ENCODE measurements at places on chromosomes 5 and 9. TPM values are rescaled to one million over a fixed set of nuclear protein-coding genes. Genes with fewer than 3 reads are reported as not detected.

DNA sequence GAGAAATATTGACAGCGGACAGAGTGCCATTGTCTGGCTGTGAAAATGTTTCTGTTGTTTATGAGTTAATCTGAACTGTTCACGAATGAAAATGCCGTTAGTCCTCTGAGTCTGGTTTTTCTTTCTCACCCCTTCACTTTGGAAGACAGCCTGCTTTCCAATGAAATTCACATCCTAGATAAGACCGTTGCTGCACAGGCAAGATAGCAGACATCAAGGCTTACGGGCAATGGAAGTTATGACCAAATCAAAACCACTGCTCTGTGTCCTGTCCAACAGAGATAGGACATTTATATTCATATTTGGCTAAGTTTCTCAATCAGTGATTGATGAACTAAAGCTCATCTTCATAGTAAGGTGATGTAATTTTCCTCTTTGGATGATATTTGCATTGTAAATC, 180.0 kb upstream of the DMAC1 start:
- no peak for DNase-seq

- DNase-seq = peak; percentile 95
These were observed at the start of gene SCAI for GRCh38 chr9:125143377-125144090. TSS of gene SCAI (minus strand) at chr9:125143528. CDS start at chr9:125143437, 91 bp downstream.

- DNase-seq = no peak
These were observed at the start of gene FAM81B for GRCh38 chr5:95390812-95391492. TSS of gene FAM81B (plus strand) at chr5:95391366. CDS start at chr5:95391390, 24 bp downstream.

- no peak for DNase-seq
These were observed 838.0 kb upstream of the WWC1 start for GRCh38 chr5:167453246-167454030.

Gene PTPN3
- polyA plus RNA-seq = 51.9 TPM

- DNase-seq = no peak
These were observed 18.1 kb upstream of the SSBP2 start for GRCh38 chr5:81768935-81769452.

- DNase-seq = no peak
These were observed 34.8 kb downstream of the CAMK2A start for GRCh38 chr5:150254774-150255173.

DNA sequence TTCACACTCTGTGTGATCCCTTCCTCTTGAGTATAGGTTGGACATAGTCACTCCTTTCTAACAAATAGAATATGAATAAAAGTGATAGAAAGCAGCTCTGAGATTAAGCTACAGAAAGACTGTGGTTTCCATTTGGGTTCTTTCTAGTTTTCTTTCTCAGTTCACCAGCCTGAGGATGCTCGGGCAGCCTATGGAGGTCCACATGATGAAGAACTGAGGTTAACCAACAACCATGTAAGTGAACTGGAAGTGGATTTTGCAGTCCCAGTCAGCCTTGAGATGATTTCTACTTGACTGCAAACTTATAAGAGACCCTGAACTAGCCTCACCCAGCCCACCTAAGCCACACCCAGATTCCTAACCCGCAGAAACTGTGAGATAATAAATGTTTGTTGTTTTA, 10.1 kb upstream of the FOXE1 start:
- no peak for DNase-seq

DNA sequence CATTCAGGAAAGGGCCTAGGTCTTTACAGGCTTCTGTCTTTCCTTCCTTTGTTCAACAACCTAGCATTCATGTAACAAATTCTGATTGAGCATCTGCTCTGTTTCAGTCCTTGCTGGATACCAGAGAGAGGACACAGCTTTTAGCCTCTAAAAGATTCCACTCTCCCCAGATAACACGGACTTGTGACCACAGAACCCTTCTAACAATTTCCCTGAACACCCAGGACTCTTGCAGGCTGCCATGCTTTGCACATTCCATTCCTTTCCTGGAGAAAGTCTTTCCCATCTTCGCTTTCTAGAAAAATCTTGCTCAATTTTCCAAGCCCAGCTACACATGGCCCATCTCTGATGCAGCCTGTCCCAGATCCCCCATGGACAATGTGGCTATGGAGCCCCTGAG, 310.9 kb downstream of the ACTL7B start:
- no peak for DNase-seq

GRCh38 chr9:3736161-3736560, 210.4 kb upstream of the RFX3 start:
- no peak for DNase-seq

DNA sequence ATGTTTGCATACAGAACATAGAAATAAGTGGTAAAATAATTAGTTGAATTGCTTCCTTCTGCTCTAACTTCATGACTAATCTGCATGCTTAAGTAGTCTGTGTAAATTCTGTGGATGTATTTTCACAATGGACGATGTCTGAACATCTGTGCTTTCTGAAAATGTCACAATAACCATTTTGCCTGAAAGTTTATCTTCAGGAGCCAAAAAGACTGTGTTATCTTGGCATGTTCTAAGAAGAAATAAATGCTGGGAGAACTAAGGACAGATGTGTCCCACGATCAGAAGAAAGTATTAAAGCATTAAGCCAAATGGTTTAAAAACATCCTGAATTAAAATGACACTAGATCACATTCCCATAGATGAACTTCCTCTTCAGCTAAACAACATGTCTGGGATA, 397.6 kb downstream of the SPOCK1 start:
- DNase-seq = no peak

Gene BTNL8
- polyA plus RNA-seq = 0.54 TPM

DNA sequence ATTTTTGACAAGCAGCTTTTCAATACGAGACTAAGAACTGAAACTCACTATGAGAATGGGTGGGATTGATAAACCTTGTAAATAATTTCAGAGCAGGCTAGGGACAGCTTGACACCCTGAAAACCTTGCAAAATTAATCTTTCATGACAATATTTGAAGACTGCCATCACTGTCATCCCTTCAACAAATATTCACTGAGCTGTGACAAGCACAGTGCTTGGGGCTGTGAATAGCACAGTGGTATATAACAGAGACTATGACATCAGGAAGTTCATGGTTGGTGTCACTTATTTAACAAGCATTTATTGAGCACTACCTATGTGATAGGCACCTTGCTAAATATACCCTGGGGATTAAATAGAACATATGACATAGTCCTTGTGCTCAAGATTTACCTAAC, 741.0 kb upstream of the RIOK2 start:
- no peak for DNase-seq

- no peak for DNase-seq
These were observed 14.8 kb downstream of the RASEF start for GRCh38 chr9:83047839-83048775.

Gene DMRT3
- 1.4 TPM for polyA plus RNA-seq

DNA sequence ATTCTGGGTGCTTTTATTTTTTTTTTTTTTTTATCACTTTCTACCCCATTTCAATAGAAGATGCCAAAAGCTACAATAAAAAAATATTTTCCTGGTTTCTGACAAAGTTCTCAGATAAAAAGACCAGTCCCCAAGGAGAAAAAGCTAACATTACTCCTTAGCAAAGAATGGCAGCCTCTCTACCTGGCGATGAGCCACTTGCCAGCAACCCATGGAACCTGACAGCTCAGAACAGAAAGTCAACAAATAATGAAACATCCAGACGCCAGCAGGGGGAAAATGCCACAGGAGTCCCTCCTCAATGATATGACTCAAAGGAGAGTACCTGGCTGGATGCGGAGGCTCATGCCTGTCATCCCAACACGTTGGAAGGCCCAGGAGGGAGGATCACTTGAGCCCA, 123.2 kb downstream of the MYO10 start:
- no peak for DNase-seq

Gene ATG10
- 15.5 TPM for polyA plus RNA-seq

DNA sequence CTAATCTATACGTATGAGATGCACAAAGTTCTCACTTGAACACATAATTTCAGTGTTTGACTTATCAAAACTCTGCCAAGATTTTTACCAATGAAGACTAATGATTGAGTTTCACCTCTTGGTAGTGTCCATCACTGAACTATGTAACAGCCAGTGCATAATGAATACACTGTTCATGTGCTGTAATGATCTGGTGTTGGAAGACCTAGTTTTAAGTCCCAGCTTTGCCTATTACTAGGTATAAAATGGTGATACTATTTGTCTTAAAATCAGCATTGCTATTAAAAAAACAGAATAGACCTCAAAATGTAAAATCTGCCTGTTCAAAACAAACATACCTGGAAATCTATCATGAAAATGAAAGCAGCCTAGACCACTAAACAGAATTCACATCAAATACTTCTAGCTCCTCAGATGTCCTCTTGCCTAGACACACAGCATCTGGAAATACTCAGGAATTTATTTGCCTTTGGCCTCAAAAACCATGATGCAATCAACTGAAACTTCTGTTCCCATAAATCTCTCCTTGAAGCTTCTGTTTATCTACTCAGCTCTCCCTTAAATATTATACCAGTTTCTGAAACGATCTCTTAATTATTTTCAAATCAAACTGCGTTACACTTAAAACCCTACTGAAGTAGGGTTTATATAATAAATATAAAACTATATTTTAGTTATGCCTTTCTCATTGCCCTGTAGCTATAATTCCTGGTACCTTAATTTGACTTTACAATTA, 38.1 kb downstream of the MRPS27 start:
- DNase-seq = peak; percentile 40

Gene MOB3B
- 25.5 TPM for polyA plus RNA-seq

Gene TMEFF1
- 5.4 TPM for polyA plus RNA-seq

DNA sequence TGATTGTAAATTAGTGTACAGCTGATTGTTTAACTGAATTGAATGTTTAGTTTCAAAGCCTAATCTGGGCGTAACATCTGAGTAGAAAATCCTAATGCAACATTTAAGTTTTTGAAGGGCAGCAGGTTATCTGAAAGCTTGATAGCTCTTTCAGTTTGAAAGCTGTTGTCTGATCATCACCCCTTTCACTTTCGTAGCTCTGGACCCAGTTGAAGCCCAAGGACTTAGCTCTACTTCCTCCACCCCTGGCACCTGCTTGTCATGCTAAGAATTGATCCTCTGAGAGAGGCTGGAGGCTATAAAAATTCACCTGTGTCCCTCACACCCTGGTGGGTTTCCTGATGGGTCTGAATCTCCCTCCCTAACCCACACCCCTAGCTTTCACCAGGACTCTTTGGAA, 86.0 kb downstream of the ZFAND5 start:
- no peak for DNase-seq

GRCh38 chr5:177510567-177511053, 984 bp upstream of the DOK3 start:
- DNase-seq = no peak

DNA sequence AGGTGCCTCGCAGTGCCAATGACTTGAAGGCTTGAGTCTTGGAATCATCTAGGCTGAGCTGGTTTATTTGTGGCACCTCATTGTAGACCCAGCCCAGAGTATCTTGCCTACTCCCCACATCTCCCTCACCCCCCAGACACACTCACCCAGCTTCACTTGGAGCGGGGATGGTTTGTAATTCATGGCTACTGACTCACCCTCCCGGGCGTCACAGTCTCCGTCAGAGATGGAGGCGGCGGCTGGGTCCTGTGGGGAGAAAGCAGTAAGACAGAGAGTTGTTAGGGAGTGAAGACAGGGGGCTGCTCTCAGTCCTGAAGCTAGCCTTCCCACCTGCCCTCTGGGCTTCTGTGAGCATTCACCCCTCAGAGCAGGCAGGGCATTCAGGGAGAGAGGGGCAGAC, 29.0 kb upstream of the MYORG start:
- DNase-seq = no peak

DNA sequence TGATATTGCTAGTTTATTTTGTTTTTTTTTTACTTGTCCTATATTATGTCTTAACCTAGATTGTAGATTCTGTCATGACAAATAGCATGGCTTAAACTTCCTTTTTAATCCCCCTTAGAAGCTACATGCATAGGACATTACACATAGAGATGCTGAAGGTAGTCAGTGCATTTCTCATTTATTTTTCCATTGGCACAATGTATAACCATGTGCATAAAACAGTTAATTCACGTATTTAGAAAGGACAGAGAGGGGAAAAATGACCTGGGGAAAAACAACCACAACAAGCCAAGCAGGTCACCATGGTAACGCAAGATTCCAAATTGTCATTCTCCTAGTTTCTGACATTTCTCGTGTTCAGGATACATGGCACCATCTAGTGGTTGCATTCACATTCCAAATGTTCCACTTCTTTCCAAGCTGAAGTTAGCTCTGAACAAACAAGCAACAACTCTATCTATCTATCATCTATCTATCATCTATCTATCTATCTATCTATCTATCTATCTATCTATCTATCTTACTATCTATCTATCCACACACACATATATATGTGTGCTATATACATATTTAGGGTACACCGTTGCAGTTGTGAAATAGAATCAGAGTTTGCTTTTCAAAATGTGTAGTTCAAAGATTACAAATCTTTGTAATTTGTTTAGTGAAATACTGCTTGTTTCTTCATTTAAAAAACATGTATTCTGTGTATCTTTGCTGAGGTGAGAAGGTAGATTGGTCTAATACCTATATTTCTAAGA, 487.2 kb upstream of the ST8SIA4 start:
- peak; percentile 27 for DNase-seq

Gene IFNK
- polyA plus RNA-seq = not detected

DNA sequence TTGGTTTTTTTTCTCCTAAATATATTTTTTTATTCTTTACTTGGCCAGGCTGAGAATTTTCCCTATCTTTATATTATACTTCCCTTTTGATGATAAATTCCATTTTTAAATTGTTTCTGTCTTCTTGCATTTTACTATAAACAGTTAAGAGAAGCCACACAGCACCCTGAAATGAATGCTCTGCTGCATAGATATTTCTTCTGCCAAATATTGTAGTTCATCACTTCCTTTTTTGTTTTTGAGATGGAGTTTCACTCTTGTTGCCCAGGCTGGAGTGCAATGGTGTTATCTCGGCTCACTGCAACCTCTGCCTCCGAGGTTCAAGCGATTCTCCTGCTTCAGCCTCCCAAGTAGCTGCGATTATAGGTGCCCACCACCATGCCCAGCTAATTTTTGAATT, 8.5 kb upstream of the INIP start:
- DNase-seq = no peak

Gene RETREG1
- 48.9 TPM for polyA plus RNA-seq

DNA sequence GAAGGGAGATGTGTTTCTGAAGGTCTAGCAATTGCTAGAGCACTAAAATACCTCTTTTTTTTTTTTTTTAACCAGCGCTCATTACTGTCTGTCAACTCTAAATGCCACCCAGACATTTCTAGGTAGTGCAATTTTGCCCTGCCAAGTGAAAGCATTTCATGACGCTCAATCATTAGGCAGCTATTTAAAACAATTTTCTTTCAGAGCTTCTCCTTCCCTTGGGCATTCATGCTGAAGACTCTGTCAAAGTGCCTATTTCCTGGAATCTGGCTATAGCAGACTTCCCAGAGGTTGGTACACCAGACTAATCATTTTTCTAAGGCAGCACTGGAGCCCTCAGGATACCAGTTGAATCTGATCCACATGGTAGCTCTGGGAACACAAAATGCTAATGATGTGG, 97.0 kb upstream of the ANKRD55 start:
- no peak for DNase-seq

- DNase-seq = no peak
These were observed 55.3 kb upstream of the POU4F3 start for GRCh38 chr5:146283344-146283761.

Gene AFAP1L1
- polyA plus RNA-seq = 17.3 TPM

GRCh38 chr5:151115272-151115905, 34.6 kb upstream of the TNIP1 start:
- no peak for DNase-seq

Gene RASGRF2
- polyA plus RNA-seq = 1.8 TPM

Gene GARIN3
- not detected for polyA plus RNA-seq

GRCh38 chr5:169280696-169281095, 20.2 kb downstream of the SLIT3 start:
- no peak for DNase-seq

All from right renal cortex interstitium (tissue), 3 donors.